Activated CD4-positive, alpha-beta memory T cell treated with anti-CD3 and anti-CD28 coated beads for 36 hours (primary cell): ENCODE measurements at places on chromosomes 7 and 10. TPM values are rescaled to one million over a fixed set of nuclear protein-coding genes. Genes with fewer than 3 reads are reported as not detected.

The IGF2BP3 gene
- 0.19 TPM for total RNA-seq

GRCh38 chr7:93651603-93652159, 77.2 kb upstream of the CALCR start:
- no peak for DNase-seq

- no peak for DNase-seq
These were observed 71.2 kb downstream of the APBB1IP start for GRCh38 chr10:26509307-26509706.

The ASAH2 gene
- 3.3 TPM for total RNA-seq

GRCh38 chr7:93985101-93985500, 19.1 kb downstream of the BET1 start:
- DNase-seq, result no peak
